Mesothelial cell of epicardium (in vitro differentiated cells): ENCODE measurements at places on chromosomes 13 and 19.
A peak's percentile ranks its signal among the peaks of the same experiment; 100 is the strongest.

DNA sequence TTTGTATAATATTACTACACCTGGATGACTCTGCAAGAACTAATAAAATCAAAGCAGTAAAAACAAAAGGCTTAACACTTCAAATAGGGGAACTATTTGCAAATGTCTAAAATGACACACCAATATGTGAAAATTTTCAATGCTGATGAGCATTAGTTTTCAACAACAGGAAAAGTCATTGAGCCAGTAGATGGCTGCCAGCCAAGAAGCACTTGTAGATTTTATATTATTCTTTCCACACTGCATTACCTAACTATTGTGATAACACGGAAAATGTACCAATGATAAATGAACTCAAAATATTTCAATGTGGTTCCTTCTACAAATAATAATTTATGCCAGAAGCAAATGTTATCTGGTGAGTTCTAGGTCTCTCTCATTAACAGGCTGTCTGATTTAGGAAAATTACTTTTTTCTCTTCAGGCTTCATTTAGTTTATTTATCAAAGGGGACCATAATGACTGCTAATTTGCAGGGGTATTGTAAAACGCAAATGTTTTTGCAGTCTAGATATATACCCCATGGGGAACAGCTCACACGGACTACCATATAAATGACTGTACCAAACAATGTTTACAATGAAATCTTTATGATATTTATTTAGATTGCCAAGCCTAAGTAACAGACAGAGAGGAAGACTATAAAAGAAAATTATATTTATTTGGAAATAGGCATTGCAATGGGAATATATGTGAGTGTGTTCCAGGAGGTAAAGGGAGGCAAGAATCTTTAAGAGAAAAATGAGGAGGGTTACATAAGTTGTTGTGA is 407.8 kb downstream of the LIG4 start:
- DNase-seq, result no peak

GRCh38 chr13:43784496-43784895 is 2.3 kb downstream of the ENOX1 start:
- no peak for DNase-seq

- no peak for DNase-seq
Observed at GRCh38 chr19:10122045-10122444, 2.3 kb upstream of the EIF3G start.

DNA sequence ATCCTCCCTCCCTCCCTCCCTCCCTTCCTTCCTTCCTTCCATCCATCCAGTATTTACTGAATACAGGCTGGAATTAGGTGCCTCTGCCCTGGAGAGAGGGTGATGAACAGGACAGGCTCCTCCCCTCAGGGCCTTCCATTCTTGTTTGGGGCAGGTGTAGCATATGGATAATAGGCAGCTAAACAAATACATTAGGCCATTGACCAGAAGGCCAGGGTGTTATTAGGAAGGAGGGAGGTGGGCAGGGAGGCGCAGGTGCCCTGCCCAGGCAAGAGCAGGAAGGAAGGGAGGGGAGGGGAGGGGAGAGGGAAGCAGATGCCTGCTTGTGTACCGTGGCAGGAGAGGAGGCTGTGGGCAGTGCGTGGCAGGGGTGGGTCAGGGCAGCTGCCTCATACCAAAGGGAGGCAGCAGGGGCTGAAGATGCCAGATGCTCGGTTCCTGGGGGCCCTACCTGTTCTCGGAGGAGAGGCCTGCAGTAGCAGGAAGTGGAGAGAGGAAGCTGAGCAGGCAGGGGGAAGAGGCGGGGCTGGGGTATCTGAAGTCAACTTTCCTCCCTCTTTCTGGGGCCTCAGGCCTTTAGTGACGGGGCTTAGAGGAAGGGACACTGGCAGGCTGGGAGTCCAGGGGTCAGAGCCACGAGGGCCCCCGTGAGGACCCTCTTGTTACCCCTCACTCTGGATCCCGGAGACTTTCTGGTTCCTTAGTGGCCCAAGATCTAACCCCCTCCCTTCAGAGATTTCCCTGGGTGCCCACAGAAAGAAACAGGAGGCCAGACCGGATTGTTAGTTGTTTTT is at the start of gene RINL:
TSS of gene RINL (minus strand) at position 495 of the 794 bp plus-strand sequence. CDS start 1,533 bp downstream, outside the sequence.
- DNase-seq, result no peak

DNA sequence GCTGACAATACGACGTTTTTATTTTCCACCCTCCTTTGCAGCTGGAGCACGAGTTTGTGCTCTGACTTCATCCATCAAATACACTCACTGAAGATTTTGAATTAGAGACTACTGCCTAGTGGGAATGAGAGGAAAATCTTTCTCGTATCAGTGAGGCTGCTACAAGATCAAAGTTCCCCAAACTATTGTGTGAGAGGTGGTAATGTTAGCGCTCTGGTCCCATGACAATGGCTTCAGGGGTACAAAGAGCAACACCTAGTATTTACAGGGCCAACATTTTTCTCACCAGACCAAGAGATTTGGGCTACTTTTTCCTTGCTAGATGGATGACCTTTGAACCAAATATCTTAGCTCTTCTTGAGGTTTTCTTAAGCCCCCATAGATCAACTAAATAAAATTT is 30.3 kb upstream of the PDX1 start:
- no peak for DNase-seq

GRCh38 chr13:41458761-41459431 is 1.5 kb downstream of the RGCC start:
- no peak for DNase-seq

DNA sequence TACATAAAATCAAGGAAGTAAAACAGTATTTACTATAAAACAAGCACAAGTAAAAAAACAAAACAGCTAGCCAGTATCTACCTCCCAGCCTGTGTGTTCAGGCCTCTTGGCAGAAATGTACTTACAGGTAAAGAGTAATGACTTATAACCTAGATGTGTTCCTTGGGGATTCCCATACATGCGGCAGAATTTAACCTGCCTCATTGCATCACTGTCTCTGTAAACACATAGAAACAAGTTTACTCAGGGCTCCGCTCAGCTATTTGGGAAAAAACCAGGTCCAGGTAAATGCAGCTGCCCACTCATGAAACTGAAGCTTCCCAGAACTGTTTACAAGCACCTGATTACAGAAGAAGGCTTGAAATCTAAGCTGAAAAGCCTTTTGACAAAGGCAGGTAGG is 50.7 kb upstream of the SERP2 start:
- no peak for DNase-seq

- DNase-seq, result no peak
Observed at GRCh38 chr13:112605531-112605990, 17.6 kb upstream of the TUBGCP3 start.

- no peak for DNase-seq
Observed at GRCh38 chr13:97460004-97460775, 26.2 kb downstream of the RAP2A start.

GRCh38 chr13:45231305-45231704 is 30.5 kb upstream of the KCTD4 start:
- DNase-seq, result no peak

DNA sequence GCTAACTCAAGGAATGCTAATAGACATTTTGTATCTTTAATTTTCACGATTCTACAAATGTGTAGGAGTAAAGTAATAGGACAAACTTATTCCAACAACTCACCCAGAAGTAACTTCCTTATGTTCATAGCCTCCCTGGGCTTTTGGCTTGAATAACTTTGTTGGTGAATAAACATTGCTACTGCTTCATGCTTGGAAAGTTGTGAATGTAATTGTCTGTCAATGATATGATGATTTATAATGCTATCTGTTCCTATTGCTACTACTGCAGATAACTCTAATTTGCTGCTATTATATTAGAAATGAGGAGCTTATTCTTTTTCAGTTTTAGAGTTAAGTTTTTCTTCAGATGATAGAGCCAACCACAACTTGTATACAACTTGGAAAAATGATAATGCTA is 307.7 kb downstream of the PCDH9 start:
- no peak for DNase-seq

GRCh38 chr19:30879225-30879624 is 470.0 kb downstream of the TSHZ3 start:
- no peak for DNase-seq

GRCh38 chr13:22789916-22790315 is 390.9 kb upstream of the SGCG start:
- DNase-seq, result no peak

GRCh38 chr19:42175952-42176648 is 41.4 kb downstream of the DEDD2 start:
- no peak for DNase-seq

- no peak for DNase-seq
Observed at GRCh38 chr13:114164681-114165429, 14.2 kb upstream of the CFAP97D2 start.

- no peak for DNase-seq
Observed at GRCh38 chr13:24644036-24644435, 36.2 kb upstream of the ATP12A start.

GRCh38 chr19:43354305-43354627 is 780 bp downstream of the CD177 start:
- no peak for DNase-seq

DNA sequence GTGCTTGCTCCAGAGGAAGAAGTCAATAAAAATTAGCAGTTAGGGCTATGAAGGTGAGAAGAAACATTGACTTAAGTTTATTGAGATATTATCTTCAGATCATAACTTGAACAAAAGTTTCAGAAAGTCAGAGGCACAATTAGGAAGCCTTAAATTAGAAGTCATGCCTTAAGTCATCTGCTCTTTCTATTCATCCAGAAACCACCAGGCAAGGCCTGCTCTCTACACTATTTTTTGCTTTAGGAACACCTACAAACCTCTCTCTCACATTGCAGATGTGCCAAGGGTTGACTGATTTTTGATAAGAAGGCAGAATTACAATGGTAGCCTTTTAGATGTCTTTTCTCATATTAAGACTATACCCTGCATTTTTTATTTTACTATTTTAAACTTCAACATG is 268.7 kb downstream of the SPRY2 start:
- no peak for DNase-seq

- no peak for DNase-seq
Observed at GRCh38 chr13:30192320-30193093, 114.8 kb downstream of the KATNAL1 start.

DNA sequence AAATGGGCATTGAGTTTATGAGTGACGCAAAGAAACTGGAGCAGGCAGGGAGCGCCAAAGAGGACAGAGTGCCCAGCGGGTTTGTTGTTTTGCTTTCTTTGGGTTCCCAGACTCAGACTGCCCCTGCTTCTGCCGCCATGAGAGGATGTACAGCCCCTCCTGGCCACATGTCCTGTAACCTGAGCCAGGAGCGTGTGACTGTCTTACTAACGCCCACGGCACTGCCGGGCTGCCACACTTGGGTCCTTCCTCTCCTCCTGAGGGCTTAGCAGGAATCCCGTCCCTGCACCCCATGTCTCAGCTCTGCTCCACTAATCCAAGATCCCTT is 80.5 kb downstream of the GPR12 start:
- no peak for DNase-seq

DNA sequence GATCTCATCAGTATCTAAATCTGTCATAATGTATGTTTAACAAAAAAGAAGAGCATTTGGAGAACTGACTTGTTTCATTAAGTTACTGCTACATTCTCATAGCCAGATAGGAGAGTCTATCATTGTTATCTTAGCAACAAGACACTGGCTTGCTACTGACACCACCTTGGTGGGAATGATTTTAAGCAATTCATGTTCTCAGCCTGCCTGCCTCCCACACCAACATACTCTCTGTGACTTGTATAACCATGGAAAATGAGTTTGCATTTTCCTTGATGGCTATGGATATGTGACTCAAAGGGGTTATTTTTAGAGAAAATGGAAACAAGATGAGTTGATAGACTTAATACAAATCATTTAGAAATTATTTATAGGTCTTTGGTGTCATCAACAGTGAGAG is 1308.9 kb downstream of the OLFM4 start:
- no peak for DNase-seq

DNA sequence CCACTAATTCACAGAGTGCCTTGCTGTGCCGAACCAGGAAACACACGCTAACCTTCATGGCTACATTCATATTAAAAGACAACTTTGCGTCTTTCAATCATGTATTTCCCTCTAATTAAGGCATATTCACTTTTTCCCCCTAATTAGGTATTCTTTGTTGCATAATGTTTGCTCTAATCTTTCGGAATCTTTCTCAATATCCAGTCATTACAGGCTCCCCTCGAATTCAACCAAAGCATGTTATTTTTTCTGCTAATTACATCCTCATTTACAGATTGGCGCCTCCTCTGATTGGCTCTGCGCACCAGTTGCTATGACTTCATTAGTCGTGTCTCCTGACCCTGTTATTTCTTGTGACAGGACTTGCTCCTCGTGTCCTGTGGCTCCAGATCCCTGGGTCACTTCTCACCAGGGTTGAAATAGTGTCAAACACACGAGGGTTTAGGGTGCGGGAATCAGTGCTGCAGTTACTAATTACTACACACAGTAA is 226.7 kb upstream of the TSHZ3 start:
- DNase-seq, result no peak

- DNase-seq, result no peak
Observed at GRCh38 chr19:54011507-54012211, 20.2 kb downstream of the CACNG6 start.

GRCh38 chr13:75378301-75378700 is 103.7 kb downstream of the TBC1D4 start:
- DNase-seq, result no peak

DNA sequence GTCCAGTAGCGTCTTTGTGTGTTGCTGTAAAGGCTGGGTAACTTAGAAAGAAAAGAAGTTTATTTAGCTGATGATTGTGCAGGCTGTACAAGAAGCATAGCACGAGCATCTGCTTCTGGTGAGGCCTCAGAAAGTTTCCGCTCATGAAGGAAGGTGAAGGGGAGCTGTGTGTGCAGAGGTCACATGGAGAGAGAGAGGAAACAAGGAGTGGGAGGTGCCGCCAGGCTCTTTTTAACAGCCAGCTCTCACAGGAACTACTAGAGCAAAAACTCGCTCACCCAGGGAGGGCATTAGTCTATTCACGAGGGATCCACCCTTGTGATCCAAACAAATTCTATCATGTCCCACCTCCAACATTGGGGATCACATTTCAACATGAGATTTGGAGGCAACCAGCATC is 99.8 kb downstream of the GPR12 start:
- DNase-seq, result no peak

GRCh38 chr19:35373492-35373891 is 2.6 kb downstream of the GPR42 start:
- no peak for DNase-seq

GRCh38 chr13:88895261-88895941 is 1224.2 kb downstream of the SLITRK5 start:
- no peak for DNase-seq

DNA sequence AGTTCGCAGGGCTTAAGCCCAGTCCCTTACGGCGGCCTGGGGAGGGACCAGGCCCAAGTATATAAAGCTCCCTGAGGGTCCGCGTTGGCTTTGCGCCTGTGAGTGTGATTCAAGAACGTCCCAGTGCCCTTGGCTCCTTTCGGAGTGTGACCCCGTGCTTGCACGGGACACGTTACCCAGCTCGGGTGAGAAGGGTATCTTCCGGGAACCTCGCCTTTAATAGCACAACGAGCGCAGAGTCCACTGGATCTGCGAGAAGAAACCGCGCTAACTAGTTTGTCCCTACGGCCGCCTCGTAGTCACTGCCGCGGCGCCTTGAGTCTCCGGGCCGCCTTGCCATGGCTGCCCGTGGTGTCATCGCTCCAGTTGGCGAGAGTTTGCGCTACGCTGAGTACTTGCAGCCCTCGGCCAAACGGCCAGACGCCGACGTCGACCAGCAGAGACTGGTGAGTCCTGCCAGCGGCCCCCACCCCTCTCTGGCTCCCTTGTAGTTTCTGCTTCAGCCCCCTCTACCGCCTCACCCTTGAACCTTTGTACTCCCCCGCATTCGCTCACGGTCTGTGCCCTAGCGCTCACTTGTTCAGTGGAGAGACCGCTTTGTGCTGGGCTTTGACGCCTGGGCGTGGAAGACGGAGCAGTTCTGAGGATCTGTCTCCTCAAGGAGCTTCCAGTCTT is at the start of gene DNAJC15:
TSS of gene DNAJC15 (plus strand) at position 298 of the 675 bp plus-strand sequence. CDS start at position 339, 41 bp downstream.
- peak; percentile 21 for DNase-seq

GRCh38 chr19:1846517-1847204 is 1.6 kb downstream of the REXO1 start:
- no peak for DNase-seq

GRCh38 chr13:98976338-98976737 is 1.5 kb downstream of the DOCK9 start:
- no peak for DNase-seq
